CD4-positive, alpha-beta T cell treated with Interleukin-2 at 100 ng/mL for 4 hours (primary cell): ENCODE measurements at places on chromosomes 3 and 15.

GRCh38 chr3:13009132-13009945 is 63.9 kb downstream of the IQSEC1 start:
- DNase-seq, result peak; percentile 63

GRCh38 chr3:170961616-170962400 is 53.4 kb upstream of the EIF5A2 start:
- DNase-seq, result peak; percentile 29

- no peak for DNase-seq
Measured at GRCh38 chr15:78508272-78508671, 895 bp downstream of the HYKK start.

- no peak for DNase-seq
Measured at GRCh38 chr3:38669668-38670067, 20.2 kb upstream of the SCN5A start.

GRCh38 chr15:74251131-74251811 is 15.1 kb downstream of the CCDC33 start:
- DNase-seq, result no peak

- no peak for DNase-seq
Measured at GRCh38 chr3:195069501-195070251, 201.3 kb downstream of the XXYLT1 start.

GRCh38 chr3:5479229-5479799 is 291.8 kb downstream of the EDEM1 start:
- no peak for DNase-seq

DNA sequence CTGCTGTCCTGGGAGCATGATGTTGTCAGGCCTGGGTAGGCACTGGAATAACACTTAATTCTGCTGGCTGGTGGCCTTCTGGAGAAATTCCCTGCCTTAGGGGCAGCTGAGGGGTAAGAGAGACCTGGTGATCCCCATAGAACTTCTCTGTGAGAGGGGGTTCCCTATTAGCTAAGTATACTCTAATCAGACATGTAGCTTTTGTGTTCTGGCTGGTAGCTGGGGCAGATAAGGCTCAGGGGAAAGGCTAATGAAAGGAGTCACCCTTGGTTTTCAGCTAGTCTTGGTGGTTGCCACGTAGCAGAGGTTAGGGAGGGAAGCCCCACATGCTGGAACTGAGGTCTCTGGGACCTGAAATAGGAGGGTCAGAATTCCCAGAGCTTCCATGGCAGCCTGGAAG is 952 bp upstream of the HDDC3 start:
- DNase-seq, result no peak

- DNase-seq, result no peak
Measured at GRCh38 chr15:59309405-59309804, 63.3 kb downstream of the MYO1E start.

GRCh38 chr3:64586952-64587351 is 100.8 kb downstream of the ADAMTS9 start:
- no peak for DNase-seq

DNA sequence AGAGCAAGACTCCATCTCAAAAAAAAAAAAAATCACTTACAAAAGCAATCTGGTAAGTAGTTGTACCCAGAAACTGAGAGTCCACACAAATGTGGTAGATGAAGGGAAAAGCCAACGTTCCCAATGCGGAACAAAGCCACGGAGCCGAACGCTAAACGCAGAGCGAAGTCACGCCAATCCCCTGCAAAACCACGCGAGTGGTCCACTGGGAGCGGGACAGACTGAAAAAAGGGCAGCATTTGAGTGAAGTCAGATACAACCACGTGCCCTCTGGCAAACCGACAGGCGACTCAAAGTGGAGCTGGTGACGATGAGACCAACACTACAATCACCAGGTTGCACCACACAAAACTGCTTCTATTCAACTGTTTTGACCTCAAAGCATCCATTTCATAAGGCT is 246.1 kb upstream of the LYSMD4 start:
- no peak for DNase-seq
